ENCODE measurements at places on chromosomes 3 and 15.

GRCh38 chr3:136465296-136465695 is 215.2 kb downstream of the PCCB start:
- no peak for DNase-seq

DNA sequence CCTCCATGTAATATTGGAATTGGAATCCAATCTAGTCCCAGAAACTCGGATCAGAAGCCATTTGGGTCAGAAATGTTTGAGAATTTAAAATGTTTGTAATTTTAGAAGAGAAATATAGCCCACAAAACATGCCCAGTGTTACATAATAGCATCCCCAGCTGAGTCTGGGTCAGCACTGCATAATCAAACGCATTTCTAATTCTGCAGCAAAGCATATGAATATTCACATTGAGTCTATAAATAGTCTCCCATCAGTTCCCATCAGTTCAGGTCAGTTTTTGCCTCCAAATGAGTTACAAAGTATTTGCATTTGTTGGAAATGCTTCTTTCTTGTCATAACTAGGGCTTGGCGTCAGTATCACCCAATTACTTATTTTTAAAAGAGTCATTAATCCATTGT is 383.1 kb downstream of the IL5RA start:
- no peak for DNase-seq

DNA sequence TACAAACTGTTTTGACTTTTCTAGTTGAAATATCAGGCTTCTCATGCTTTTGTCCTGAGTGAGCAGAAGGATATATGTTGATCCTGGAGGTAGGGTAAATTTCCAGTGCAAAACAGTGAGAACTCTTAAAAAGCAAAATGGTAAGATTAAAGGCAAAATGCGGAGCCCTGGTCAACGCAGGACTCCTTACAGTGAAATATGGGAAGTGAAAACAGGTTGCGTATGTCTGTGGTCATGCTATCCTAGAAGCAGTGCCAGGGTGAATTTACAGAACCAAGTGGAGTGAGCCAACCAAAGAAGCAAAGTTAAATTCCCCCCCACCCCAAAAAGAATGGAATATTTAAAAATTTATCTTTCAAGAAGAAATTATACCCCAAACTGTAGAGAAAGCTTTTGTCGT is 256.4 kb downstream of the NR2F2 start:
- DNase-seq = no peak

DNA sequence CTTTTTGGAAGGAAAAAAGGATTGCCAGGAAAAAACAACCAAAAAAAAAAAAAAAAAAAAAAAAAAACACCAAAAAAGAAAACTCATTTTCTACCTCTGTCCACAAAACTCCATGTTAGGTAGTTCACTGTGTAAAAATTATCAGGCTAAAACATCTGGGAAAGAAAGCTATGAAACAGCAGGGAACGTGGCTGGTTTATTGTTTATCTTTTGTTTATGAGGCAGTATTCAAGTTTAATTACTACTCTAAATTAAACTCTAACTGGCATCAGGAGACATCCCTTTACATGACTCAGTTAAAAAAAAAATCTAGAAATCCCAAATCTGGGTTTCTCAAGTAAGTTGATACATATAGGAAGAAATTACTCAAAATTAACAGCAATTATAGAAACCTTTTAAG is 21.8 kb downstream of the MEIS2 start:
- no peak for DNase-seq

- no peak for DNase-seq
Observed at GRCh38 chr15:38905632-38906031, 341.0 kb upstream of the RASGRP1 start.

DNA sequence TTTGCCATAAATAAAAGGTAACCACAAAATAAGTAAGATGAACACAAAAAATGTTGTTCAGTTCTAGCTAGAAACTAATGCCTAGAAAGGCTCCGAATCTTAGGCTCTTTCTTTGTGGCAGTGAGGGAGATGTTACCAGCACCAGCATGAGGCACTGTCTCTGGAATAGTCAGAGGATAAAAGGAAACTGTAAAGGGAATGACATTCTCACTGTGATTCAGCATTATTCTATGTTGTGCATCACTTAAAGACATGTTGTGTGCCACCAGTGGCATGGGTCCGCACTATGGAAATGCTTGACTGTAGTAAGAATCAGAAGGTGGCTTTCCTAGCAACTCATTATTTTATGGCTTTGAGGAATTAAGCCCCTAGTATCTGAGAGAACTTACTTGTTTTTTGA is 70.8 kb downstream of the SEC22A start:
- DNase-seq = no peak

GRCh38 chr3:8336456-8336855 is 165.2 kb upstream of the LMCD1 start:
- DNase-seq = no peak

- DNase-seq = no peak
Observed at GRCh38 chr15:68113273-68113672, 59.2 kb downstream of the PIAS1 start.

GRCh38 chr3:180085122-180085710 is 48.5 kb upstream of the PEX5L start:
- DNase-seq = no peak

Measured in left hindlimb (tissue), 1 donor.